ENCODE measurements at places on chromosomes 7 and 10. TPM values are rescaled to one million over a fixed set of nuclear protein-coding genes. Genes with fewer than 3 reads are reported as not detected.
A peak's percentile ranks its signal among the peaks of the same experiment; 100 is the strongest.

The C10orf90 gene
- not detected for total RNA-seq

The ZNF503 gene
- 24.8 TPM for total RNA-seq

The OPN4 gene
- total RNA-seq = not detected

The COL26A1 gene
- 4.7 TPM for total RNA-seq

The TAF6 gene
- 36.1 TPM for total RNA-seq

The HELLS gene
- total RNA-seq = 51.1 TPM

The FAM237B gene
- total RNA-seq = not detected

The NPTX2 gene
- 0.46 TPM for total RNA-seq

The HTRA1 gene
- total RNA-seq = 41.4 TPM

The JMJD1C gene
- total RNA-seq = 233 TPM

The RBP3 gene
- total RNA-seq = not detected

The ARHGEF35 gene
- 10.8 TPM for total RNA-seq

The SPDYE9 gene
- total RNA-seq = not detected

The IL6 gene
- total RNA-seq = 5.5 TPM

The SORBS1 gene
- 68.9 TPM for total RNA-seq

The CYP3A7 gene
- total RNA-seq = 0.64 TPM

The RNF32 gene
- 3.5 TPM for total RNA-seq

DNA sequence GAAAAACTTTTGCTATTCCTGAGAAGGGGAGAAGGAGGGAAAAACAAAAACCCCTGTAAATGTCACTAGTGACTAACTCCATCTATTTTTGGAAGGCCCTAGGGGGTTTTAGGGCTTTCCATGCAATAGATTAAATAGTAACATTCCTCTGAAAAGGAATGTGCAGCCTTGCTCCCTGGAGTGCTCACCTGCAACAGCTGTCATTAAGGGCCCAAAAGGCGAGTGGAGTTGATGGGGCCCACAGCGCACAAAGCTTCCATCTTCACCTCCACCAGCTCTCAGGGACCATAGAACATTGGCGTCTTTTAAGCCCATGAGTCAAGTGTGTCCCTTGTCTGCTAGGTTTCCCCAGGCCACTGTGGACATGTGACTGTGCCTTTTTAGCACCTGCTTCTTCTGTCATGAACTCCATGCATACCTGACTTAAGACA, 58.0 kb upstream of the IL6 start:
- H3K27me3 ChIP-seq = no peaks in the 10 kb centered on the region
- H3K4me1 ChIP-seq = no peaks in the 10 kb centered on the region
- H3K27ac ChIP-seq = no peak overlapping the region
- DNase-seq = no peak

DNA sequence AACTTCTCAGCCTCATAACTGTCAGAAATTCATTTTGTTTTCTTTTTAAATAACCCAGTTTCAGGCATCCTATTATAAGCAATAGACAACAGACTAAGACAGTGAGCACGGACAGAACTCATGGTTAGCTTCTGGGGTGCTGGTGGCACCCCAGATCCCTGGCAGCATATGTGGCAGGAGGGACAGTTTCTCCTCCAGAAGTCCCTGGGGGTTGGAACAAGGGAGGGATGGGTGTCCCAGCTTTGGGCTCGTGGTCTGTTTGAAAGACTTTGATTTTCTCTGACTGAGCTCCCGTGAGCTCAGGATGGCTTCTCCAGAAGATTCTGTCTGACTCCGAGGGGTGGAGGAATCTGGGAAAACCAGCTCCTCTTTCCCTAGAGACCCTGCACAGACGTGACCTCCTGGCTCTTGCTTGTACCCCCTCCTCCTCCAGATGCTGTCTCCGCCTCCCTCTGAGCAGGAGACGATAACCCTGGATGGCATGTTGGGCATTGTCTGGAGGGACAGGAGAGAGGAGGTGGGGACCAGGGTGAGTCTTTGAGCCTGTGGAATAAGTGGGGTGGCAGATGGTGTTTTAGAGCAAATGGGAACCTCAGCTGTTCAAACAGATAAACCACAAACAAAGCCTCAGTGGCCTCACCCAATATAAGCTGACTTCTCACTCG, 421.1 kb downstream of the GLRX3 start:
- no peaks in the 10 kb centered on the region for H3K4me1 ChIP-seq
- H3K27ac ChIP-seq = no peak overlapping the region
- H3K36me3 ChIP-seq = no peaks in the 10 kb centered on the region
- DNase-seq = no peak
- H3K4me3 ChIP-seq = no peak overlapping the region
- H3K27me3 ChIP-seq = peaks cover 1% of the 10 kb centered on the region

- peak overlapping the region; percentile 67 for H3K27ac ChIP-seq
- peak; percentile 91 for DNase-seq
- no peaks in the 10 kb centered on the region for H3K36me3 ChIP-seq
- peak overlapping the region; percentile 65 for H3K4me3 ChIP-seq
- no peaks in the 10 kb centered on the region for H3K27me3 ChIP-seq
These were observed 6.1 kb upstream of the MYOZ1 start for GRCh38 chr10:73647211-73647874.

DNA sequence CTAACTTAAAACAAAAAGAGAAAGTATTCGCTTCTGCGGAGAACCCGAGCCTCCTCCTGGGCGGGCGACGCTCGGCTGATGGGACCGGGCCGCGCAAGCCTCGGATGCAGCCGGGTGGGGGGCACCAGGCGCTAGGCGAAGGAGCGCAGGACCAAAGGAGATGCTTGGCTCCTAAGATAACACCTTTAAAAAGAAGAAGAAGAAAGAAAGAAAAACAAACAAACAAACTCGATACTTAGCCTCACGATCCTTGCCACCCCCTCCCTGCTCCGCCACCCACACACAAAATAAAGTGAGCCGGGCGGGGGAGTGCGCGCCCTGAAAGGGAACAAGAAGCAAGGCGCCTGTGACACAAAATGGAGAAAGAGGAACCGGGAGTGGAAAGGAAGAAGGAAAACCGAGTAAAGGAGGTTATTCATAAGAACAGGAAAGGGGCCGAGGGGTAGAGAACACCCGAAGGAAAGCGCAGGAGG, 34.0 kb upstream of the EBLN1 start:
- H3K27ac ChIP-seq = peak overlapping the region; percentile 92
- H3K36me3 ChIP-seq = no peaks in the 10 kb centered on the region
- DNase-seq = peak; percentile 77
- H3K4me1 ChIP-seq = peaks cover 1% of the 10 kb centered on the region

- H3K4me1 ChIP-seq = peaks cover 2% of the 10 kb centered on the region
- no peak overlapping the region for H3K27ac ChIP-seq
- H3K27me3 ChIP-seq = no peaks in the 10 kb centered on the region
- H3K36me3 ChIP-seq = no peaks in the 10 kb centered on the region
- DNase-seq = peak; percentile 62
These were observed 207.1 kb upstream of the NFE2L3 start for GRCh38 chr7:25944777-25945515.

- no peak for DNase-seq
- H3K27ac ChIP-seq = no peak overlapping the region
- H3K27me3 ChIP-seq = no peaks in the 10 kb centered on the region
- no peaks in the 10 kb centered on the region for H3K4me1 ChIP-seq
- no peak overlapping the region for H3K4me3 ChIP-seq
These were observed 262.1 kb downstream of the CREB5 start for GRCh38 chr7:28674359-28674782.

GRCh38 chr10:110411047-110411410, 86.7 kb upstream of the DUSP5 start:
- no peak overlapping the region for H3K4me3 ChIP-seq
- H3K27me3 ChIP-seq = peaks cover 2% of the 10 kb centered on the region
- H3K27ac ChIP-seq = peak overlapping the region; percentile 34
- no peaks in the 10 kb centered on the region for H3K36me3 ChIP-seq
- peaks cover 11% of the 10 kb centered on the region for H3K4me1 ChIP-seq
- peak; percentile 25 for DNase-seq

GRCh38 chr10:44352316-44353127, 32.4 kb downstream of the CXCL12 start:
- H3K27ac ChIP-seq = no peak overlapping the region
- H3K36me3 ChIP-seq = no peaks in the 10 kb centered on the region
- H3K4me3 ChIP-seq = no peak overlapping the region
- H3K27me3 ChIP-seq = no peaks in the 10 kb centered on the region
- DNase-seq = peak; percentile 98

DNA sequence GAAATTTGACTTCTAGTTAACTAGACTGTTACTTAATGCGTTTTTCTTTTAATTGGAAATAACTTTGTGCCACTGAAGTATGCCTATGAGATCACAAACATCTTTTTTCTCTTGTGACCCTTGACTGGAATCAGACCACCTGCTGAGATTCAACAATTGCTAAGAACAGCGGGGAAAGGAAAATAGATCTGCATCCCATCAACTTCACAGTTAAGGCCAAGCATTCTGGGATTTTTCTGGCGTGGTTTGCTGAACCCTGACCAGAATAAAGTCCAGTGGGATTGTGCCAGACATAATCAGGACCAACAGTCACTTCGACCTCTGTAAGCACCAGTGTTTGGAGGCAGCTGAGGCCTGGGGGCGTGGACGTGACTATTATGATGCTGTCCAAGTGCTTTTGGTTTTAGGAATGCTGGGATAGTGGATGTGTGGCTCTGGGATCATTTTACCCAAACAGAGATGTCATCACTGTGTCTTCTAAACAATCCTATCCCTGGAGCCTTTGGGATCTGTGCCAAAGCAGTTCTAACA, 373.3 kb upstream of the PRKCQ start:
- H3K4me3 ChIP-seq = no peak overlapping the region
- peak; percentile 58 for DNase-seq
- H3K27ac ChIP-seq = no peak overlapping the region
- H3K27me3 ChIP-seq = no peaks in the 10 kb centered on the region
- H3K36me3 ChIP-seq = no peaks in the 10 kb centered on the region

- no peak overlapping the region for H3K27ac ChIP-seq
- no peaks in the 10 kb centered on the region for H3K4me1 ChIP-seq
- no peaks in the 10 kb centered on the region for H3K36me3 ChIP-seq
These were observed 50.9 kb upstream of the CDCA7L start for GRCh38 chr7:21996641-21997040.

DNA sequence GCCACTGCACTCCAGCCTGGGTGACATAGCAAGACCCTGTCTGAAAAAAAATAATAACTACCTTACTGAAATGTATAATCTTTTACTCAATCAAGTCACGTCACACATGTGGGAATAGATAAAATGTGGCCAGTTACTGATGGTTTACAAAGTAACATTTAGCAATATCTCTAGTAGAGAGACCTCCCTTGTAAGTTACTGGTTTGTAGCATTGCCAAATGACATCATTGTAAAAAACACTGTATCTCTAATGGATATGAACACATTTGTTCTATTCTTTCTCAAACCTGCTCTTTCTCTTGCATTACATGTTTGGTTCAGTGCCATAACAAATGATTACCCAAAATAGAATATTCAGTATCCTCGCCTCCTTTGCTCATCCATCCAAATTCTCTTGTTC, 18.8 kb downstream of the TET1 start:
- no peak for DNase-seq
- H3K4me3 ChIP-seq = no peak overlapping the region
- no peaks in the 10 kb centered on the region for H3K4me1 ChIP-seq
- H3K36me3 ChIP-seq = peaks cover 14% of the 10 kb centered on the region
- H3K27ac ChIP-seq = no peak overlapping the region
- H3K27me3 ChIP-seq = no peaks in the 10 kb centered on the region

DNA sequence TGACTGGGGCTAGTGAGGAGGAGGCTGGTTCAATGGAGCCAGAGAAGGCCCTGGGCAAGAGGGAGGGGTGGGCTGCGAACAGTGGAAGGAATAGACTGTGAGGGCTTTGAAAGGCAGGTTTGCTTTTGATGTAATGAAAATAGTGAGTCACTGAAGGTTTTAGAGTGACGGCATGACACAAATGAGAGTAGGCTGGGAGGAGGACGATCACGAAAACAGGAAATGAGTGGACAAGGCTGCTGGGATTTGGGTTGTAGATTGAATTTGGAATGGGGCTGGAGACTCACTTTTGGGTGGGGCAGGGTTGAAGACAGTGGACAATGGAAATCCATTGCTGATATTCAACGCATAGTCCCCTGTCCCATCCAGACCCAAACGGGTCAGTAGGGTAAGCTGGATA, 139.6 kb downstream of the CDH23 start:
- DNase-seq = no peak
- no peaks in the 10 kb centered on the region for H3K27me3 ChIP-seq
- no peaks in the 10 kb centered on the region for H3K4me1 ChIP-seq
- no peak overlapping the region for H3K27ac ChIP-seq
- H3K36me3 ChIP-seq = no peaks in the 10 kb centered on the region

- no peaks in the 10 kb centered on the region for H3K27me3 ChIP-seq
- H3K27ac ChIP-seq = no peak overlapping the region
- DNase-seq = no peak
- H3K4me3 ChIP-seq = no peak overlapping the region
- no peaks in the 10 kb centered on the region for H3K4me1 ChIP-seq
These were observed 101.1 kb downstream of the LYZL1 start for GRCh38 chr10:29389935-29390334.

DNA sequence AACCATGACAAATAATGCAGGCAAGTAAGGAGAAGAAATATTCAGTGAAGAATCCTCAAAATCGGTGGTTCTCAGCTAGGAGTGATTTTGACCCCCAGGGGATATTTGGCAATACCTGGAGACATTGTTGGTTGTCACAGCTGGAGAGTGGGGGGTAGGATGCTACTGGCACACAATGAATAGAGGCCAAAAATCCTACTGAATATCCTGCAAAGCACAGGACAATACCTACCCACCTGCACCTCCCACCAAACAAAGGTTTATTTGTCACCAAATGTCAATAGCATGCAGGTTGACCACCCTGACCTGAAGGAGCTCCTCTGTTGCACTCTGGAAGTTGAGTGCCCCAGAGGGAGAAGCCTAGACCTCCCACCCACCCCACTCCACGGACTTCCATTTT, 1028.6 kb downstream of the CNTNAP2 start:
- H3K36me3 ChIP-seq = no peaks in the 10 kb centered on the region
- H3K4me1 ChIP-seq = no peaks in the 10 kb centered on the region
- no peaks in the 10 kb centered on the region for H3K27me3 ChIP-seq
- H3K27ac ChIP-seq = no peak overlapping the region
- H3K4me3 ChIP-seq = no peak overlapping the region
- no peak for DNase-seq

- DNase-seq = no peak
- no peaks in the 10 kb centered on the region for H3K36me3 ChIP-seq
These were observed 52.7 kb downstream of the RBM17 start for GRCh38 chr10:6141296-6142151.

GRCh38 chr10:7958442-7958841, 96.0 kb upstream of the GATA3 start:
- no peaks in the 10 kb centered on the region for H3K27me3 ChIP-seq
- H3K36me3 ChIP-seq = no peaks in the 10 kb centered on the region
- DNase-seq = no peak
- no peaks in the 10 kb centered on the region for H3K4me1 ChIP-seq

GRCh38 chr10:119518936-119519335, 23.6 kb downstream of the RGS10 start:
- DNase-seq = no peak
- H3K4me3 ChIP-seq = no peak overlapping the region

DNA sequence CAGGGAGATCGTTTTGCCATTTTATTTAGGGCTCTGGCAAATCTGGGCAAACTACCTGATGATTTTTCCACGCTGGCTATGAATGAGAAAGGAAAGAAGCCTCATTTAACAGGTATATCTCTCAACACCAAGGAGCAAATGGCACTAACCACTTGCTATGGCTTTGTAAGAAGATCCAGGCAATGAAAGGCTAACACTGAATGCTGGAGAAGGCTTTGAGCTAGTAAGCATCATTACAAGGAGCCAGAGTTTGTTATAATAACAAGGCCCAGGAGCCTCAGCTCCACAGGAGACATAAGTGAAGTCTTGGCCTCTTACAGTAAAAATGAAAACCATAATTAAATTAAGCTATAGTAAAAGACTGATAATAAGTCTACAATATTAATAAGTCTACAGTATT, 123.1 kb downstream of the CNOT4 start:
- DNase-seq = no peak
- peaks cover 3% of the 10 kb centered on the region for H3K36me3 ChIP-seq
- H3K4me3 ChIP-seq = no peak overlapping the region
- H3K27me3 ChIP-seq = no peaks in the 10 kb centered on the region

All from lung (tissue), 17 donors.